ENCODE measurements at places on chromosomes 7 and 10.
A peak's percentile ranks its signal among the peaks of the same experiment; 100 is the strongest.

GRCh38 chr7:2668401-2668800 is 19.6 kb upstream of the AMZ1 start:
- DNase-seq = no peak

DNA sequence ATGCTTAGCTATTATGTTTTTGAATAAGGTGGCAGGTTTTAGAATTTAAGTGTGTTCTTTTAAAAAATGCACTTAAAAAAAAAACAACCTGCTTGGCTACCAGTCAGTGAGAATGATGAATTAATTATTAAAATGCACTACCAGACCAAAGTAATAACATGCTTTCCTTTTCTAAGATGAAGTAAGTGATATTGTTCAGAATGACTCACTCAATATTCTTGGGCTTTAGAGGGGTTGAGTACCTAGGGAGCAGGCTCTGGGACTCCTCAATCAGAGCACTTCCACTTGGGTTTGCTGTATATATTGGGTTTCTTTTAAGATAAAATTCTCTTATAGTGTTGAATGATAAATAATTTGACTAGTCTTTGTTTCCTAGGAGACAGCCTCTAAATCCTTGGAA is 8.6 kb downstream of the STAM start:
- DNase-seq = no peak

- no peak for DNase-seq
Observed at GRCh38 chr10:121288011-121288410, 310.2 kb downstream of the FGFR2 start.

GRCh38 chr10:3623746-3624145 is 161.3 kb downstream of the KLF6 start:
- peak; percentile 62 for DNase-seq

DNA sequence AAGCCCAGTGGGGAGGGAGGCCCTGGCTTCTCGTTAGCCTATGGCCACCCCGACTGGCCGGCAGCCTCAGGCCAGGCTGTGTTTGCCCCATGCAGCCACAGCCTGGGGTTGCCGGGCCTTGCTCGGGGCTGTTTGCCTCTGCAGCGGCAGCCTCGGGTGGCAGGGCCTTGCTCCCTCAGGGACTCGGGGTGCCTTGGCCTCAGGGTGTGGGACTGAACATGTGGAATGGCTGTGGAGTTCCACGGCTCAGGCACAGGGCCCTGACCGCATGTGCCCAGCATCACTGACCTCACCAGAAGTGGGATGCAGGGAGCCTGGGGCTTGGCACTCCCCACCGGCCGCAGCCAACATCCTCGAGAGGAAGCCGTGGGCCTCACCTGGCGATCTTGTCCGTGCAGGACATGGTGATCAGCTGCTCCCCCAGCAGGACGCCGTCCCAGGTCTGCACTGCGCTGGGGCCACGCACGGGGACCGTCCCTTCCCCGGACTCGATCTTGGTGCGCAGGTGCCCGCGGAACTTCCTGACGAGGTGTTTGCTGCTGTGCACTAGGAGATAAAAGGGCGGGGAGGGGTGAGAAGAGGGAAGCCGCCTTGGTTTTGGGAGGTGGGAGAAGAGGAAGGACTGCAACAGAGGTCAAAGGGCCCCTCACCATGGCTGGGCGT is 160.5 kb downstream of the WDR37 start:
- DNase-seq = no peak

DNA sequence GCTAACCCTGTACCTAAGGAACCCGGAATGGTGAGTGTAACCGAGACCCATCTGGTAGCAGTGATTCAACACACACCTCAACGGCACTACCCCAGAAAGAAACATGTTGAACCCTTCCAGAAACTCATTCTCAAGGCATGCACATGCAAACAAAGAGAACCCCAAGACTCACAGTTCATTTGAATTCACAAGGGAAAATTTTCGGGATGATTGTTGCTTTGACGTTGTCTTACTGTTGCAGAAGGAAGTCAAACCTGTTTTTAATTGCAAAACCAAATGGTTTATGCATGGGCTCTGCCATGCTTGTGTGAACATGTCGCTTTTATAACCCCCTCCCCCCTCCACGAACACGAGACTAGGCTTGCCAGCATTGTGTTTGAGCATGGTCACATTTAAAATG is 539.7 kb downstream of the GATA3 start:
- DNase-seq = peak; percentile 1

GRCh38 chr10:77835669-77836086 is 90.9 kb downstream of the DLG5 start:
- DNase-seq = no peak

DNA sequence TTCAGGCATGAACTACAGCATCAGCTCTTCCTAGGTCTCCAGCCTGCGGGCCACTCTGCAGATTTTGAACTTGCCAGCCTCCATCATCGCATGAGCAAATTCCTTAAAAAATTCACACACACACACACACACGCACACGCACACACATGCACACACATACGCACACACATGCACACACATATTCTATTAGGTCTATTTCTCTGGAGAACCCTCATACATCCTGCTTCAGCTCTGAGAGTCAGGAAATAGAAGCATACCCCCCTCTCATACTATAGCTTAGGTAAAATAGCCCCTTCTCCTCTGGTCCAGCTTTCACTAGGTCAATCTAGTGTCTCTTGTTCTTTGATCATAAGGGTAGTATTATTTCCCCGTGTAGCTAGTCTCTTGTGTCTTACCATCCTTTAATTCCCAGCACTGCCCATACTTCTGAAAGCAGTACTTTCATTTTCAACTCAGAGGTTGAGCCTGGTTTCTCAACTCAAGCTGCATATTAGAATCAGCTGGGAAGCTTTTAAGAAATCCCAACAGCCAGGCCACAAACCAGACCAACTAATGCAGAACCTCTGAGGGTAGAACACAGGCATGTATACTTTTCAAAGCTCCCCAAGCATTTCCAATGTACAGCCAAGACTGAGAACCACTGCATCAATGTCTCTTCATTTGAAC is 30.9 kb upstream of the ITGB8 start:
- DNase-seq = no peak

GRCh38 chr7:45661302-45661995 is 87.3 kb downstream of the ADCY1 start:
- DNase-seq = no peak

DNA sequence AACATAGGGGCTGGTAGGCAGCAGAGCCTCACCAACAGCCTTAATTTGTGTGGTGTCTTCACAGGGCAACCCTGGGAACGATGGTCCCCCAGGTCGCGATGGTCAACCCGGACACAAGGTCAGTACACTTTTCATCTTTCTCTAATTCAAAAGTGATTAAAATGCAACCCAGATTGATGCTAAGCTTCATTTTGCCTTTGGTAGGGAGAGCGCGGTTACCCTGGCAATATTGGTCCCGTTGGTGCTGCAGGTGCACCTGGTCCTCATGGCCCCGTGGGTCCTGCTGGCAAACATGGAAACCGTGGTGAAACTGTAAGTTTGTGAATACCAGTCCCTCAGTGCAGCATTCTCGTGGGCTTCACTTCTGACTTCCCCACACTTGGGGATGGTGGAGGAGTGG is 30.9 kb downstream of the COL1A2 start:
- DNase-seq = no peak

DNA sequence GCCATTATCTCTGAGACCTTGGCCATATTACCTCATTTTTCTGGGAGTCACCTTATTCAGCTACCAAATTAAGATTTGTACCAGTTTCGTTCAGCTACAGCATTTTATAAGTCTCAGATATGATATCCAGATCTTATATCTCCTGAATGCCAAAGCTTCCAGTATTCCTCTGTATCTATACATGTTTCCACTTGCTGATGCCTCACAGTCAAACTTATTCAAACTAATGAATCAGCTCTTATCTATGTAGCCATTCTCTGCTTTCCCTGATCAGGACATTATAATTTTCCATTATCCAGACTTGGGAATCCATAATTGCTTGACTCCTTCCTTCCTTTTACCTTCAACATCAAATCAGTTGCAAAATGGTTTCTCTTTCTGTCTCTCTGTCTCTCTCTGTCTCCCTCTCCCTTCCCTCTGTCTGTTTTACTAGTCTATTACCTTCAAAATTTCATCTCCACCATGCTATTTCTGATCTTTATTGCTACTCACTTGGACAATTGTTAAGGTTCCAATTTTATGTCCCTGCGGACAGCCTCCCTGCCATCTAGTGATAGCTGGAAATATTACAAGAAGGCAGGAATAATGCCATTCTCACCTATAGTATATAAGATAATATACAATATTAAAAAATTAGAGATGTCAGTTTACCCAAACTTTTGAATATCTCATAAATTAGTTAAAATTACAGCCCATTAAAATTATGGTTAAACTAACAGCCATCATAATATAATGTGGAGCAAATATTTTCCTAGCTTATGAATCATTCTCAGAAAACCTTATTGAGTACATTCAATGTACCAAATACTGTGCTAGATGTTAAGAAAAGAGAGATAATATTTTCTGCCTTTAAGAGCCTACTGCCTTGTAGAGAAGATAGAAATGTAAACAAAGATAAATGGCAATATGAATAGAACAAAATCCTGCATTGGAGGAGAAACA is 89.8 kb downstream of the PCLO start:
- DNase-seq = no peak

- no peak for DNase-seq
Observed at GRCh38 chr7:117118579-117119180, 165.4 kb downstream of the ST7 start.

DNA sequence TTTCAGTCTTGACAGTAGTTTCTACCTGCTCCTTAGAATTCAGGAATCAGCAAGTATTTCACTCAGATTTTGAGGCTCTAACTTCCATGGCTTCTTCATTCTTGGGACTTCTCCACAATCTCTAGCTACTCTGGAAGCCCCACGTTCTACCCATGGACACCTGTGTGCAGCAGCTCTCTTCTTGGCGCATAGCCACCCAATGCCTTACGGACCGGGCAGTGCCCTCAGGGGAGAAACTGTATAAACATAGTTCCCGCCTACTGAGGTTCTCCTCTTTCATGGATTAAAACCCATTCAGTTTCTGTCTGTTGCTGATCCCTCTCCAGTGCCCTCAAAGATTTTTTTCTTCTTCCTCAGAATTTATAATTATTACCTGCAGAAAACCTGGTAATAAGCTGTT is 177.1 kb downstream of the SORCS1 start:
- DNase-seq = no peak

- no peak for DNase-seq
Observed at GRCh38 chr10:61285749-61286148, 167.4 kb downstream of the TMEM26 start.

- no peak for DNase-seq
Observed at GRCh38 chr7:90715067-90715466, 118.9 kb downstream of the CDK14 start.

DNA sequence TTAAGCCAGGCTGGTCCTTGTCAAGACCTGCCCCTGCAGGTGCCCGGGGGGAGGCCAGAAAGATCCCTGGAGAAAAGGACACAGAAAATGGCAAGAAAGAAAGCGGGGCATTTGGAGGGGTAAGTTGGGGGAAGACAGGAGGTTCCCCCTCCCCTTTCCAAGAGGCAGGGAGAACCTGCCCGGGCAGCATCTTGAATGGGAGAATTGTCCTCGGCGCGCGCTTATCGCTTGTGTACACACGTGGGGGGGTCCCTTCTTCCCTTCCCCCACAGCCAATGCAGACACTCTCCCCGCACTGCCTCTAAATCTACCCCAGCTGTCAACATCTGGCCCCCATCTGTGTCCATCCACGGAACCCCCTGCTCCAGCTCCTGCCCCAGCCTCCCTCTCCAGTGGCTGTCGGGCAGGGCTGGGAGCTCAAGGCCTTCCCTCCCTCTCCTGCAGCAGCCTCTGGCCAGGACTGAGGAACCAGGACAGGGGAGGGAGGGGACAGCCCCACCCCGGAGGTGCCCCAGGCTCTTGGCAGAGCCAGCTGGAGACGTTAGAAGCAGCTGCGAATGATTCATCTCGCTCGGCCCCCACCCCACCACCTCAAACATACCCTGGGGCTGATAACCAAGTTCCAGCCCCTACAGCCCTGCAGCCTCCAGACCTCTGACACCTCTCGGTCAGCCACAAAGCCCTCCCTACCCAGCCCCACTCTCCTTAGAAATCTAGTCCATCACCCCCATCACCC is 25.3 kb downstream of the EPHB4 start:
- DNase-seq = peak; percentile 9
